ENCODE measurements at places on chromosomes 5 and 9. TPM values are rescaled to one million over a fixed set of nuclear protein-coding genes. Genes with fewer than 3 reads are reported as not detected.
A peak's percentile ranks its signal among the peaks of the same experiment; 100 is the strongest.

Gene DRD1
- total RNA-seq: 1.1 TPM

GRCh38 chr9:82488313-82489200, 500.0 kb downstream of the SPATA31D1 start:
- DNase-seq: no peak

DNA sequence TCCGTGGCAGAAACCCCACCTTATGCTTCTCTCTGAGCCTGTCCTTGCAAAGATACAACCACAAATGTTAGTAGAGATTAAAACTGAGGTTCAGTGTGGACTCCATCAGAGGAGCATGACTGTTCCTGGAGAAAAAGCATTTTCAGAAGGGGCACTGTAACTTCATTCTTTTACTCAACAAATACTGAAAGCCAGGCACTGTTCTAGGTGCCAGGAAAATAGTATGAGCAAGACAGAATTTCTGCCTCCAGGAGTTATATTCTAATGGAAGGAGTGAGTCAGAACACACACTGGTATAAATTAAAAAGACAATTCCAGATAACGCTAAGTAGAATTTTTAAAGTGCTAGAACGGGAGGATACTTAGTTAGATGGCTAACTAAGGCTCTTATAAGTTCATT, 251.4 kb upstream of the GAS1 start:
- no peak for DNase-seq

DNA sequence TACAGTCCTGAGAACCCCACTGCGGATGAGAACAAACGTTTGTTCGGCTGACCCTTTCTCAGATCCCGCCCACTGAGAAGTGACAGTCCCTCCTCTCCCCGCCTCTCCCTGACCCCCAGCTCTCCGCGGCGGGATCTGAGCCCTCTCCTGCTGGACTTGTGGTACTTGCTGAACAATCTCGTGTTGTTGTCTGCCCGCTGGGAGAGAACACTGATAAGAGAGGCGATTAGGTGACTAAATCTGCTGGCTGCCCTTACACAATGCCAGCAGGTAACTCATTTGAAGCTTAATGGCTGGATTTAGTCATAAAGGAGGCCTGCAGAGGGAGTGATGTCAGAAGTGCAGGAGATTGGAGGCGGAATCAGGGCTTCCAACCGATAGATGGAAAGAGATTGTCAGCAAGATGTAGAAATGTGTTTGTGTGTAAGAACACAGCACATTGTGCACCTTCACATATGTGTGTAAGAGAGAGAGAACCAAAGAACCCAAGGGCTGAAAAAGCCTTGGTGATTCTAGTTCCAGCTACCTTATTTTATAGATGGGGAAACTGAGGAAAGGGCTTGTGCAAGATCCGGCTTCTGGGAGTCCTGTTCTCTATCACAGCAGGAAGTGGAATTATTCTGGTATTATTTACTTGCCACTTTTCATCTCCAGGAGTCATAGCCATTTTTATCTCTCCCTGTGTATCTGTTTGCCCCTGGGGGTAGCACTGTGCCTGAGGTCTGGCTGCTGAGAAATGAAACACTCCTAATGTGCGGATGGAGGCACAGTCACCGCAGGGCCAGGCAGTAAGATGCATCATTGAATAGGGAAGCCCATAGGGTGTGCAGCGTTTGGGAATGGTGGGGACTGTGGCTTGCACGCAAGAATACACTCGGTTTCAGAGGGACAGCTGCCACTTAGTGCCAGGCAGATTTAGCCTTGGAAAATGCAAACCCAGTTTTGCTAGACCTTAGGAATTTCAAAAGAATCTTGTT, 203.7 kb upstream of the MSX2 start:
- no peak for DNase-seq

DNA sequence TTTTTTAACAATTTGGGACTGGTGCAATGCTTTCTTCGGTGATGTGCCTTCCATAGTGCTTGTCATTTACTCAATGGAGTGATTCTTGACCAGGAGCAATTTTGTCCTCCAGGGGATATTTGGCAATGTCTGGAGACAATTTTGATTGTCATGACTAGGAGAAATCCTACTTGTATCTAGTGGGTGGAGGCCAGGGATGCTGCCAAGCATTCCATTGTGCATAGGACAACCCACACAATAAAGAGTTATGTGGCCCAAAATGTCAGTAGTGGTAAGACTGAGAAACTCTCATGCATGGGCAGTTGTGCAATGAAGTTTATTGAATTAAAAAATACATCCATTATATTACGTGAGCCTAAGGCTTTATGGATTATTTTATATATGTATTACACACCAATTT, 70.5 kb downstream of the FOCAD start:
- no peak for DNase-seq

DNA sequence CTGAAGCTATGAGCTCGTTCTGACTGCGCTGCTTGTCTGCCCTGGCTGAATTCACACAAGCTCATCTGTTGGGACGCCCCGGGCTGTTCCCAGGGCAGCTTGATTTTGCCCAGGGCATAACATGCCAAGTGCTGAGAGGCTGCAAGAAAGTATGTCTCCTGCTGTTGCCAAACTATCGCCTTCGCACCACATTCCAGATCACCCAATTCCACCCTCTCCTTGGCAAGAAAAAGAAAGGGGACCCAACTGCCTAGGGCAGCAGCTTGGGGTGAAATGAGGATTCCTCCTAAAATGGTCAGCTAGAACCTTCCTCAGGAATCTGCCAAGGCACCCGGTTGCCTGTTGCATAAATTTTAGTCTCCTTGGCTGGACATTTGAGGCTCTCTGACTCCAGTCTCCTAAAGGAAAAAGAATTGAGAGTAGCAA, 21.2 kb downstream of the COL15A1 start:
- DNase-seq: peak; percentile 47

All from mesenteric fat pad (tissue), 1 donor.